ENCODE measurements at places on chromosomes 3 and 15. TPM values are rescaled to one million over a fixed set of nuclear protein-coding genes. Genes with fewer than 3 reads are reported as not detected.

SERPINI1 gene
- 2.9 TPM for total RNA-seq

RARB gene
- not detected for total RNA-seq

GATA2 gene
- total RNA-seq: 3.5 TPM

TIPIN gene
- total RNA-seq: 8.3 TPM

SUCNR1 gene
- total RNA-seq: not detected

GOLGA8G gene
- 0.12 TPM for total RNA-seq

HGD gene
- total RNA-seq: 4.1 TPM

CILP gene
- total RNA-seq: 0.16 TPM

SLC28A1 gene
- not detected for total RNA-seq

GOLGA8S gene
- total RNA-seq: 0.41 TPM

POPDC2 gene
- 4.8 TPM for total RNA-seq

RCCD1 gene
- 15.8 TPM for total RNA-seq

C3orf22 gene
- not detected for total RNA-seq

DNA sequence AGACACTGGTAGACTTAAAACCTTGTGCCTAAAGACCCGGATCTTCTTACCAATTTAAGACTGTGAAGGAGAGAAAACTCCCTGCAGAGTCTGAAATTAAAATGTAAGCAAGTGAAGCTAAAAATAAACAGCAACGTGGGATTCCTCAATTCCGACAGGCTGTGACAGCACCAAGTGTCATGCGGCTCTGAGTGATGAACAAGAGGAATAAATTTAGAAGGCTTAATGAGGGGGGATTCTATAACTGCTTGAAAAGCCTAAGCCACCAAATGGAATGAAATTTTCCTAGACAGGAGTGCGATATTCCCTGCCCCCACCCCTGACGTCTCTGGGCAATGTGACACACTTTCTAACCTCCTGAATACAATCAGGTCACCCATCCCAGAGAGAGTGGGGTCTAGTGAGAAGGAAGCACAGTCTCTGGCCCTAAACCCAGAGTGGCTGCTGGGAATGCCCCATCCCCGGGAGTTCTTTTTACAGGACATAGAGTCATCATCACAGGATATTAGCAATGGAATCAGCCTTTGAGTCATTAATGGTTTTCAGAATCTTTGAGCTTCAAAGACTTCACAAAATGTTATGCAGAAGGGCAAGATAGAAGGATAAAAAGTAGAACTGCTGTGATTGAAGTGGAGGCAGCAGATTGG is 114.3 kb downstream of the EDEM1 start:
- no peak for DNase-seq

DNA sequence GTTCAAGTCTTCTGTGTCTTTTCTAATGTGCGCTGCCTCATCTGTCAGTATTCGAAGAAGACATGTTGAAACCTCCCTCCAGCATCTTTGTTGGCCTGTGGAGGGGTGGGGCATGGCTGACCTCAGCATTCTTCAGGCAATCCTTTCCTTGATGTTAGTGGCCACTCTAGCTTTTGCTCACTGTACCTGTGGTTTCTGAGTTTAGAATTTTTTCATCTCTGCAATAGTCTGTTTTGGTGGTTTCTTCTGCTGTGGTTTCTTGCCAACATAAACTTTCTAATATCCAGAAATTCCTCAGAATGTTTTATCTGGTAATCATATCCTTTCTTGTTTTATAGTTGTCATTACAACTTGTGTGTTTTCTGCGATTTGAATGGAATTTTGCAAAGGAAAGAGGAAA is 251.3 kb upstream of the NR2E3 start:
- no peak for DNase-seq

DNA sequence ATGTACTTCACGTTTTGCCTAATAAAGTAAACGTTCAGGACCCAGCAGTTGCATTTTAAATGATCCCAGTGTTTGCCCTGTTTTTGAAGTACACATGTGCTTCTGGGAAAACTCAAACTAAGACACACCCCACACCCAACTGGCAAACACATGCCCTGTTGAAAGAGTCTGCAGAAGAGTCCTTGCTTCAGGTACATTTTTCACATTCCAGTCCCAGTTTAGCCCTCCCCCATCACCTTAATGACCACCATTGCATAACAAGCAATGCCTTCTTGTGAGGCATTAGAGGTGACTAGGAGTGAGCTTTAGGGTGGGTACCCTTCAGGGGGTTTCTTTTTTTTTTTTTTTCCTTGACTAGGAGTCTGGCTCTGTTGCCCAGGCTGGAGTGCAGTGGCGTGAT is 322.3 kb downstream of the CNTN4 start:
- DNase-seq: no peak

GRCh38 chr3:45480218-45480617 is 91.8 kb downstream of the LARS2 start:
- no peak for DNase-seq

- no peak for DNase-seq
These were observed 1.8 kb downstream of the TWF2 start for GRCh38 chr3:52237006-52237656.

GRCh38 chr3:50241713-50242380 is 5.8 kb downstream of the GNAI2 start:
- no peak for DNase-seq

DNA sequence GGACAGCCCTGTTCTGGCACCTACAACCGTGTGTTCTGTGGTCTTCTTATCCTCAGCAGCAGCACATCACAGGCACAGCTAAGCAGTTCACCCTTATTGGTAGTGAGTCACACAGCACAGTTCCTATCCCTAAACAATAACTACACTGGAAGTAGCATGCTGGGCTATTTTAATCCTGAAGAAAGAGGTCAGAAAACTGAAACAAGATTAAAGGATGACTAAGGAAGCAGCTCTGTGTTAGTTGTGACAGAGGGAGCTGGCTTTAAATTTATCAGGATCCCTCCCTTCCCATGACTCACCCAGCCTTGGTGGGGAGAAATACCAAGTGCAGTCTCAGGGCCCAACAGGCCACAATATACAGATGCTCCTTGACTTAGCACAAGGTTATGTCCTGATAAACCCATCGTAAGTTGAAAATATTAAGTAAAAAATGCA is 144.3 kb downstream of the ERC2 start:
- no peak for DNase-seq

DNA sequence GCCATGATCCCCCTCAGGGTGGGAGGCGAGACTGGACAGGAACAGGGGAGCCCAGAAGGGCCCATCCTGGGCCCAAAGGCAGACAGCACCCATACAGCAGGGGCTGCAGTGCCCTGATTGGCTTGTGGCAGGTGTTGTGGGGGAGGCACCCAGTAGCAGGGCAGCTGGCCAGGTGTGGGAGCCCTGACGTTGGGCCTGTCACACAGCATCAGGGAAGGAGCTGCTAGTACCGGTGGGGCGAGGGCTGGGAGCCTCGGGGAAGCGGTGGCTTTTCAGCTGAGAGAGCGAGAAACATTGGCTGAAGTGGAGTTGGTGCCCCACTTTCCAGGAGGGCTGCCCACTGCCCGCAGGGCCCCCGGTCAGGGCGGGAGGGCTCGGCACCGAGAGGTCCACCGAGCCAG is 19.7 kb upstream of the CYP11A1 start:
- no peak for DNase-seq

GRCh38 chr3:57141719-57142410 is 23.3 kb downstream of the IL17RD start:
- DNase-seq: no peak

DNA sequence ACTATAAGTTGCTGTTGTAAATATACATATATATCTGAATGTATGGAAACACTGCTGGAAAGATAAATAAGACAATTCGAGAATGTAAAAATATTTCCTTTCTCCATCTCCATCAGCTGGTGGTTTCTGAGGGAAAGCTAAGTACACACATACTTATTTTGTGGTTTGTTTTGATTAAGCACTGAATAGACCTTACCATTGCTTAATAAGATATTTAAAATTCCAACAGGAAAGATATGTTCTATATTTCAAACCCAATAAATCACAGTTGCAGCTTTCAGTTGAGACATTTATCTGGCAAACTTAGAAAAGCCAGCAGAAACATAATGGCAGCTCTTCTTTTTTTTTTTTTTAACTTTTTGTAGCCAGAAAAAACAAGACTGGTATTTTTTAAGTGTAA is 160.4 kb downstream of the VGLL3 start:
- DNase-seq: no peak

GRCh38 chr3:133520286-133520685 is 53.2 kb upstream of the CDV3 start:
- DNase-seq: no peak

DNA sequence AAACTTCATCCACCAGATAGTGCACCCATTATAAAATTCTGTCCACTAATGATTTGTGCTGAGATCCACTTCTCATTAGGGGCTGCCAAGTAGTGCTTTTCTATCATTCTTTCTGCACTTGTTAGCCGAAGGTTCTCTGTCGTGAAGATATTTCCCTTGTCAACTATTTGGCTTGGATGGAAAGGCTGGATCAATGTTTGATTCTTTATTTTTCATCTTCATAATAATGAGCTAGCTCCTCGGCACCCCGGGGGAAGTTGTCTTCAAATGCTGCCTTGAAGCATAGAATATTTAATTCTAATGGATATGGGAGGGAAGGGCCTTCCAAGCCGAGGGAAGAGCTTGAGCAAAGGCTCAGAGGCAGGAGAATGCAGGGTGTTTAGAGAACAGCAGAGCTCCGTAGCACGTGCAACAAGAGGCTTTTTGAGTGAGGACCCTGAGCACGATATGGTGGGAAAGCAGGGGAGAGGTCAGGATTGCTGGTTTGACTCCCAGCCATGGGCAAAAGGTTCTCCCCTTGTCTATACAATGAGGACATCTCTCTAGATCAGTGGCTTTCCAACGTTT is 16.3 kb upstream of the MUC20 start:
- DNase-seq: no peak

- no peak for DNase-seq
These were observed 23.3 kb downstream of the AKAP13 start for GRCh38 chr15:85403745-85404144.

DNA sequence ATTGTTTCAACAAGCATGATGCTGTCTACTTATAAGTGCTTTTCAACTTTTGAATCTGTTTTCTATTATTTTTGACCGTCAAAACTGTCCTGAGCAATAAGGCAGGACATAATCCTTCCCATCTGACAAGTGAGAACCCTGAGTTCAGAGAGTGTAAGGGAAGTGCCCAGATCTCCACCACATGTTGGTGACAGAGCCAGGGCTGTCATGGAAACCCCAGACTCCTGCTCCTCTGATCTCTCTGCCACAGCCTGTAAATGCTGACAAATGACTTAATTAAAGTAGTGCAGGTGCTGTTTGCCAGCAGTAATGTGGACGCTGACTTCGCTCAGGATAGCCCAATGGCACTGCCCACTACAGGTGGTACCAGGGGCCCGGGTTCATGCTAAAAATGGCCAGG is 40.3 kb downstream of the SPSB4 start:
- no peak for DNase-seq

GRCh38 chr3:5251196-5251583 is 63.7 kb downstream of the EDEM1 start:
- no peak for DNase-seq

Data from T-cell (primary cell).